ENCODE measurements at places on chromosomes 12 and 14.

GRCh38 chr14:103393676-103394626, 8.7 kb downstream of the MARK3 start:
- peak; percentile 49 for DNase-seq

DNA sequence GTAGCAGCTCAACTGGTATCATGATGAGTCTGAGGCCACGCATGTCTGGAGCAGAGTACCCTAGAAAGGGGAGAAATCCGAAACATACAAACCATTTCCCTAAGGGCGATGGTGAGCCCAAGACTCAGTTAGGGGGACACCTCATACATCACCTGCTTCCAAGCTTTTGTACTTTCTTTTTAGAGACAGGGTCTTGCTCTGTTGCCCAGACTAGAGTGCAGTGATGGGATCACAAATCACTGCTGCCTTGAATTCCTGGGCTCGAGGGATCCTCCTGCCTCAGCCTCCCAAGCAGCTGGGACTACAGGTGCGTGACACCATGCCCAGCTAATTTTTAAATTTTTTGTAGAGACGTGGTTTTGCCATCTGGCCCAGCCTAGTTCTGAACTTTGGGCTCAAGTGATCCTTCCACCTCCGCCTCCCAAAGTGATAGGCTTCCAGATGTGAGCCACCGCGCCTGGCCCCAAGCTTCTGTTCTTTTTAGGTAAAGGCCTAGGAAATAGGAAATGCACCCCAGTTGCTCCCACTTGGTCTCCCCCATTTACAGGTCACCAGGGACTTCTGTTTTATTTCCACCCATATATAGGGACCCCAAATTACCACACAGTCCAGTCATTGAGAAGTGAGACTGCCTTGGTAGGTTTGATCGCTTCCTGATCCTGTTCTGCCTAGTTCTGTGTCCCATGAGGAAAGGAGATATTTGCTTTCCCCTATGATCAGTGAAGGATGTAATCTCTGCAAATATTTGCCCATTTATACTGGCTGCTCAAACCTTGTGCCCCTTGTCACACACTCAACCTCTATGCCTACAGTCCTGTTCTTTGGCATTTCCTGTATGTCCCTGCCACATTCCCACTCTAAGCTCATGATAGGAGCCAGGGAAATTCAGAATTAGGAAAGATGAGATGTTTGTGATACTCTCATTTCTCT, at the start of gene APOF:
APOF (minus strand) TSS at position 728 of the 930 bp plus-strand sequence; CDS start at position 616, 112 bp downstream.
- no peak for DNase-seq

DNA sequence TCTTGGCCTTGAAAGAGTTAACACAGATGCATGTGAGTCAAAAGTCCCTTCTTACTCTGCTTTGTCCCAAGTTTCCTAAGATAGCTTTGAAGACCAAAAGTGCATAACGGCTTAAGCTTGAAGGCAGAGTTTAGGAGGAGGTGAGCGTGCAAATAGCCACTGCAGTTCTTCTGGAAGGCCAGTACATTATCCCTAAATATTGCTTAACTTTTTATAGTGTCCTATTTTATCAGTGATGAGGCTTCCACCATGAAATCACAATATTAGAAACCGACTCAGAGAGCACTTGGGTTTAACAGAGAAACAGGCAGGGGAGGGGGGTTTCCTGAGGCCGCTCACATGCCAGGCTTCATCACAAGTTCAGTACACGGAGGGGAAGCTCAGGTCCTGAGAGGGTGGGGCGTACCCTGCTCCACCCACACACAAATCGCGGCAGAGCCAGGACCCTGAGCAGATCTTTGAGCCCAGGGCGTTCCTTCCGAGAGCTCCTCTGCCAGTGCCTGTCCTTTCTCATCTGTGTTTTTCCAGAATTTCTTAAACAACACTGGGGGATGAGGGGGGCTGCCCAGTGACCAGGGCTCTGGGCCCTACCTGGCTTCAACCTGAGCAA, 26.8 kb upstream of the BDKRB2 start:
- DNase-seq = no peak

DNA sequence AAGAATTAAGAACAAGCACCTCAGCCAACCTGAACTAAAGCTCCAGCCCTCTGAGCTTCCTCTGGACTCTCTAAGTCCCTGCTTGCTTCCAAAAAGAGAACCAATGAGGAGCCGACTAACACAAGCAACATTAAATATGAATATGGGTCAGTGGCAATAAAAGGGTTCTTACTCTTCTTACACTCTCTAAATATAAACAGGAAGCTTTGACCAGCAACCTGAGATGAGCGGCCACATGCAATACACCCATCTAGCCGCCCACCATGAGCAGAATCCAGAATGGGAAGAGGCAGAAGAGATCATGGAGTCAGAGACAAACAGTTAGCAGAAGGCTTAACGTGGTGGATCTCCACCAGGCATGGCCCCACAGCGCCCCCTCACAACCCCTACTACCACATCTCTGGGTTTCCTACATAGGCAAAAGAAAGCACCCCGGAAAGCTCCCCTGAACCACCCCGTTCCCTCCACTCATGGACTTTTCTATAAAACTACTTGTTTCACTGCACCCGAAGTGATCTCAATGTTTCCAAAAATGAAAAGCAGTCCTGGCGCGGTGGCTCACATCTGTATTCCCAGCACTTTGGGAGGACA, 59.4 kb downstream of the TTC7B start:
- DNase-seq = no peak

GRCh38 chr14:94378527-94379290, 9.7 kb downstream of the SERPINA1 start:
- no peak for DNase-seq

- no peak for DNase-seq
Observed at GRCh38 chr12:117842630-117843029, 126.2 kb downstream of the KSR2 start.

GRCh38 chr14:41663473-41663850, 56.8 kb downstream of the LRFN5 start:
- peak; percentile 86 for DNase-seq

GRCh38 chr14:70666361-70666686, 24.6 kb downstream of the TTC9 start:
- no peak for DNase-seq

DNA sequence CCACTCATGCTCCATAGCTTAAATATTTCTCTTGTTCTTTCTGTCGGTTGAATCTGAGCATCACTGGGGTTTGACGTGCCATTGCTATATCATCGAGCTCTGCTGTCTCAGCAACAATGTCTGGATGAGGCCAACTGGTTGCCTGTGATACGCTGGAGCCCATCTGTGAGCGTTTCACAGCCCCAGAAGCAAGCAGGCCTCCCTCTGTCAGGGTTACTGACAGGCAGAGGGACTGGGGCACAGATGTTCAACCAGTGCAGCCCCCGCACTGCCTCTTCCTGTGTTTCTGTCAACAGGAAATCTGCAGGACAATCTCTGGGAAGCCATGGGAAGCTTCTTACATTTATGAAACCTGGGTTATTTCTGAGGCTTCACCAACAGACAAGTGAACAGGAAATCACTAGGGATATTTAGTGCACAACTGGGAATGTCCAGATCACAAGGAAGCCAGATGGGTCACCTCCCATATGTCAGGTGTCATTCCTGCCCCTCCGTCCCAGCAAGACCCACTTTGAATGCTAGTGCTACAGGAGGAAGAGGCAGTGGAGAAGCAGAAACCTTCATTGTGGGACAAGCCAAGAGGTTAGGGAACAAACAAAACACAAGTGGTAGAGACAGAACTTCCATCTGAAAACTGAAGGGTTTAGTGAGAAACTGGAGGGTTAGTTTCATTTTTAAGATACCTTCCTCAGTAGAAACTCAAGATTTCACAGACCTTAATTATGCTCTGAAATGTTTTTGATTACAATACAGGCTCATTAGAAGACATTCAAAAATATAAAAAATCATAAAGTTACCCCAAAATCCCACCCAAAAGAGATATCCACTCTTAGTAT, 24.1 kb downstream of the DMAC2L start:
- DNase-seq = no peak

GRCh38 chr12:128796439-128797118, 27.2 kb downstream of the SLC15A4 start:
- no peak for DNase-seq

GRCh38 chr14:25014440-25014839, 35.5 kb downstream of the STXBP6 start:
- DNase-seq = peak; percentile 27

GRCh38 chr14:89848165-89848564, 106.4 kb downstream of the EFCAB11 start:
- no peak for DNase-seq

DNA sequence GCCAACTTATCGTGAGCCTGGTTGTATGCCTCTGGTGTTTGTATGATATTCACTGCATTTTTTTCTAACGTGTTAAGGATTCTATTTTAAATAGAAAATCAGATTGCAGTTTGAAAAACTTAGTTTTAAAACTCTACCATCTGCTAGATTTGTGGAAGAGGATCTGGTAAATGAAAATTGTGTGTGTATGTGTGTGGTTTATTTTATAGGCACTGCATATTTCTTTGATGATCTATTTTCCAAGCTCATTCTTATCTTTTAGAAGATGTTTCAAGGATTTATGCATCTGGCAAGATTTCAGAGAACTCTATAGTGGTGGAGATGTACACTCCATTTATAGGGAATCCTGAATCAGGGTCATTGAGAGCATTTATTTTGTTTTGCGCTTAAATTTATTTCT, 69.8 kb downstream of the HMGA2 start:
- DNase-seq = no peak

- no peak for DNase-seq
Observed at GRCh38 chr12:48758737-48759136, 30.2 kb downstream of the ADCY6 start.

- DNase-seq = peak; percentile 66
Observed at GRCh38 chr14:89911010-89911919, 43.3 kb downstream of the EFCAB11 start.

DNA sequence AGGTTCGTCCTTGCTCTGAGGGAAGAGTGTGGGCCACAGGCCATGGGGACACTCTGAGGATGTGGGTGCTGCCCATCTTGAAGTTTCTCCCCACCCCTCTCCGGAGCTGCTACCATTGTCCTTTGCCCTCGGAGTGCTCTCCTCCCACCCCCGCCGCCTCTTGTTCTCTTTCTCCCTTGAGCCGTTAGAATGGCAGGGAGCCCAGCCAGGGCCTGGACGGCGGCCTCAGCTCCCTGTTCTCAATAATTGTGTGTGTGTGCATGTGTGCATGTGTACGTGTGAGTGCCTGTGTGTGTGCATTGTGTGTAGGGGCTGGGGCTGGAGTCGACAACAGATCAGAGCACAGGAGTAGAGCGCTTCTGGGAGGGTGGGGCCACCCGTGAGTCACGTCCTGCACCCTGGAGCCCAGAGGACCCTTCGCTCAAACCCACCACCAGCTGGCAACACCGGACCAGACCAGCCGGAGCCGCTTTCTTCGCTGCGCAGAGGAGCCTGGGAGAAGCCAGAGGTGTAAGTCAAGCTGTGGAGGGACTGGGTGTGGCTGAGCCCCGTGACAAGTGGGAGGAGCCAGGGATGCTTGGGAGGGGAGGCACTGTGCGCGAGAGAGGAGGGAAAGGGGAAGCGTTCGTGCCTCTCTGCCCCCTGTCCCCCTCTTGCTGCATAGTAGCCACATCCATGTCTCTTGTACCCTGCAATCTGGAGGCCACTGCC, 25.9 kb upstream of the KCNA5 start:
- DNase-seq = no peak

GRCh38 chr14:60760209-60760608, 25.6 kb downstream of the MNAT1 start:
- no peak for DNase-seq

DNA sequence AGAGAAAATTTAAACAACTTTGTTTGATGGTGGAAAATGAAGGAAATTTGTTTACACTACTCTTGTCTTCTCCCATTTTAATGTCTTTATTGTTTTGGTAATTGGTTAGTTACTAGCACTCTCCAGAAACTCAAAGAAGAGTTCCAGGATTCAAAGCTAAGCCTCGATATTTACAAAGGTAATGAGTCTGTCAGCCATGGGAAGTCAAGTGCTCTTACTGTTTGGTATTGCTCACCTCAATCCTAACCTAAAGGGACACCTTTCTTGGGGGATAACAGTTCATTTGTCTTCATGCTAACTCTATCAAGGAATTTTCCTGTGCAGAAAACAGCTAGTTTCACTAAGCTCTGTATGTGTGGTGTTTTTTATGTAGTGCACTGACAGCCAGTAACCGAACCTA, 222.9 kb upstream of the LMO3 start:
- DNase-seq = no peak

DNA sequence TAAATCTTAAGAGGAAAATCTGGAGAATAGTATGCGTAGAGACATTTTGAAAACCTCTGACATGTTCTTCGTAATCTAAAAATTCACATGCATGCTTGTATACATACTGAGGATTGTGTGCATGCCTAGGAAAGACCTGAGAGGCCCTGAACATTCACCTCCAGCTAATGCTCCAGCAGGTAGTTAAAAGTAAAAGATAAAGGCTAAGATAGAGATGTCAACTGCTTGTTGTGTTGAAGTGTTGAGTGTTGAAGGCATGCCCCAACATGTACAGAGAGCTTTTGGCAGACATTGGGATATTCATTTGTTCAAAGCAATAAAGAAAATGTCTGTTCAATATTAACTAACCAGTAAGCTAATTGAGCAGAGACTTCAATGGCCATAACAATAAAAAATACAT, 118.6 kb upstream of the SYT1 start:
- no peak for DNase-seq

- peak; percentile 14 for DNase-seq
Observed at GRCh38 chr14:32913725-32914124, 25.0 kb upstream of the NPAS3 start.

- DNase-seq = no peak
Observed at GRCh38 chr14:53032838-53033390, 82.1 kb upstream of the FERMT2 start.

- peak; percentile 79 for DNase-seq
Observed at GRCh38 chr14:23121361-23121771, 2.3 kb upstream of the CEBPE start.

- no peak for DNase-seq
Observed at GRCh38 chr12:4275016-4275869, 1.7 kb downstream of the CCND2 start.

GRCh38 chr12:2494486-2495192, 300.1 kb upstream of the FKBP4 start:
- no peak for DNase-seq

GRCh38 chr14:59582161-59582560, 5.5 kb upstream of the CCDC175 start:
- no peak for DNase-seq

DNA sequence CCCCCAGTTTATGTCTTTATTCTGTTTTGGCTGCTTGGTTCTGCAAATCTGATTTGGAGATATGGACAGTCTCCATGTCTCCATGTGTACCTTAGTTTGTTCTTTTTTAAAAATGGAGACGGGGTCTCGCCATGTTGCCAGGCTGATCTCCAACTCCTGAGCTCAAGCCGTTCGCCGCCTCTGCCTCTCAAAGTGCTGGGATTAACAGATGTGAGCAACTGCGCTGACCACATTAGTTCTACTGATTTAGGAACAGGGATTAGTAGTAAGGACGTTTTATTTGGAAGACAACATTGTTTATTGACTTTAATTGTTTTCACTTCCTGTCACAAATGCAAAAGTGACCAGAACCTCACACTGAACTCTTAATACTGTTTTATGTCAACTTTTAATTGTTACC, 14.7 kb downstream of the AEBP2 start:
- no peak for DNase-seq

- no peak for DNase-seq
Observed at GRCh38 chr14:101963052-101963451, 1.3 kb upstream of the DYNC1H1 start.

GRCh38 chr14:104137297-104138097, 890 bp upstream of the KIF26A start:
- DNase-seq = peak; percentile 53

All from kidney tubule cell (primary cell).